ENCODE measurements at places on chromosomes 1 and 21. TPM values are rescaled to one million over a fixed set of nuclear protein-coding genes. Genes with fewer than 3 reads are reported as not detected.

Gene FAM72B
- total RNA-seq = 5.6 TPM

Gene GGPS1
- total RNA-seq = 16.4 TPM

Gene LGR6
- total RNA-seq = 0.42 TPM

Gene KRTAP22-1
- total RNA-seq = not detected

Gene SLFNL1
- total RNA-seq = not detected

Gene TCHH
- total RNA-seq = 0.27 TPM

Gene FCMR
- total RNA-seq = 3.9 TPM

Gene POTED
- total RNA-seq = not detected

Gene ARF1
- total RNA-seq = 459 TPM

Gene STK40
- 10.8 TPM for total RNA-seq

Gene USF1
- total RNA-seq = 56.7 TPM

Gene PROK1
- total RNA-seq = not detected

Gene FMO4
- total RNA-seq = 0.45 TPM

Gene NBPF20
- 3.3 TPM for total RNA-seq

Data from A549 treated with GW870086 at 1 μM for 4 hours (cell line).